Lung microvascular endothelial cell (primary cell): ENCODE measurements at places on chromosomes 12 and 14. TPM values are rescaled to one million over a fixed set of nuclear protein-coding genes. Genes with fewer than 3 reads are reported as not detected.

KLRB1 gene
- total RNA-seq: not detected in 2 replicates

SSTR1 gene
- total RNA-seq: under 0.01 TPM in 2 replicates

ERO1A gene
- 30.7 and 48.4 TPM in 2 replicates for total RNA-seq

IL22 gene
- total RNA-seq: not detected in 2 replicates

GRCh38 chr12:119019166-119019565 is 37.8 kb downstream of the SRRM4 start:
- no peak for DNase-seq

DNA sequence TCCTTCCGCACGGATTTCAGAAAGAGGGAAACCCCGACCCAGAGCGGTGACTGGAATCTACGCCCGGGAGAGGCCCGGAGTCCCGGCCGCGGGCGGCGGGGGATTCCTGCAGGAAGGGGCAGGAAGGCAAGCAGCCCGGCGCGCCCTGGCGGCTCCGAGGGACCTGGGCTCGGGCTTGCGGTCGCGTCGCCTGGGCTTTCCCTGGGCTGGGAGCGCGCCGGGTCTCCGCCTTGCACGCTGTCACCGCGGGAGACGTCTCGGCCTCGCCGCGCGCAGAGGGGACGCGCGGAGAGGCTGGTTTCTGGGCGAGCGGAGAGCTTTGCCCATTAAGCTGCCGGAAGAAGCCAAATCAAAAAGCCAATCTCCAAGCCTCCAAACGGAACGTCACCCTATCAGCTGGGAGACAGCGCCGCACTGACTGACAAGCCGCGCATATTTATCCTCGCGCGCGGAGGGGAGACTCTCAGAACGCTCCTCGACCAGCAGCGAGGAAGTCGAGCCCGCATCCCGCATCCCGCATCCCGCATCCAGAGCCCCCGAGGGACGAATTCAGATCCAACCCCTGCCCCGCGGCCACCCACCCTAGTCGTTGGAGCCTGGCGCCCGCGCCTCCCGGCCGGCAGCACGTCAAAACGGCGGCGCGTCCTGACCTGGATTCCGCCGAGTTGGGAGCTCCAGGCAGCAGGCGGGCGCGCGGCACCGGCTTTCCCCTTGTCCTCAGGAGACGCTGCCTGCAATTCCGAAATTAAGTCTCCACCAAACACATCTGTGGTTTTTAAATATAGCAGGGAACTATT is at the start of gene SLC8A3:
Gene SLC8A3 (minus strand): TSS at position 293 of the 797 bp plus-strand sequence. CDS start 20,529 bp downstream, outside the sequence.
- peak; percentile 53 for DNase-seq

- peak; percentile 29 for DNase-seq
Measured at GRCh38 chr14:103735439-103735814, 19.8 kb downstream of the ZFYVE21 start.

DNA sequence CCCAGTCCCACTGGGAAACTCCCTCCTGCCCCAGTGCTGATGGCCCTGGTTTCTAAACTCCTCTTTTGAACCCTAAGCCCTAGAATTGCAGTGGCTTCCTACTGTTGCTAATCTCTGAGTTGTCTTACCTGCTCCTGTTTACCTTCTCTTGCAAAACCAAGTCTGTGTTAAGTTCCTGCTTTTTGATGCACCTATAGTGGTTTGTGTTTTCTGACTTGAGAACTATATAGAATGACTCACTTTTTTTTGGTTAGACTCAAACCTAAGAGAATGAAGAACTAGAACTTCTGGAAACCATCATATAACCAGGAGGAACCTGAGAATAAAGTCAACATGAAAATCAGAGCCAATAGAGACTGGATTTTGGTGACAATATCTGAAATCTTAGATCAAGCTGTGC is 5.5 kb upstream of the GAS2L3 start:
- DNase-seq: no peak

- DNase-seq: peak; percentile 94
Measured at GRCh38 chr12:124613151-124613585, 45.8 kb upstream of the NCOR2 start.

- DNase-seq: no peak
Measured at GRCh38 chr14:24377657-24378056, 9.7 kb downstream of the NFATC4 start.

GRCh38 chr12:11862798-11863197 is 207.9 kb upstream of the BCL2L14 start:
- peak; percentile 89 for DNase-seq

- no peak for DNase-seq
Measured at GRCh38 chr12:124388038-124388671, 93.3 kb downstream of the RFLNA start.
